ENCODE measurements at places on chromosomes 13 and 19.

DNA sequence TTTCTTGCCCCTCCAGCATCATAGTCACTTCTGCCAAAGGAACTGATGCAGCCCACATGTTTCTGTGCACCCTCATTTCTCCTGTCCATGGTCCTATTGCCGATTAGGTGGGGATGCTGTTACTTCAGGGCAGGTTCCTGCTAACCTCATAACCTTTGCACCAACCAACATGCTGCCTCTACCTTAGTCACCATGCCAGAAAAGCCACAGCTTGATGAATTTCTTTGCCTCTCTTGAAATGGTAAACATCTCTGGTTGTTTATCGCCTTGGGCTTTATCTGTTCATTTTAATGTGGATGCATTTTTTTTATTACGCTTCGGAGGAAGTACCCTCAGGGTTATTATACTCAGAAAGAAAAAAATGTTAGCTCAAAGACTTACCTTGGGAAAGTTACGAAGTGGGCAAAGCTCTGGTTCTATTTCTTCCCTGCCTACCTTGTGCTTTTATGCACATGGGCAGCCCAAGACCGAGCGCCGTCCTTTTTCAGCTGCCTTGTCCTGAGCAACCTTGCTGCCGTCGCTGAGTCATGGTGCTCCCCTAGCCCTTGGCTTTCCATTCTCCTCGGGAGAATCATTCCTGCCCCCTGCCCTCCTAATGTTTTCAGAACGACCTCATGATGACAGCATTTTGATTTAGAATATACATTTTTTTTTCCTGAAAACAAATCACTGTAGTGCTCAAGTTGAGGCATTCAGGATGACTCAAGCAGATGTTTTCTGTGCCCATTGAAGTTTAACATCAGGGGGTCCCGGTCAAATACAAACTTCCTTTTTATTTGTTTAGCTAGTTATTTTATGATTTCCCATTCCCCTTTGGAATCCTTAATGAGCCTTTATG, 280.0 kb downstream of the SHISA2 start:
- no peak for DNase-seq

- no peak for DNase-seq
These were observed 19.3 kb downstream of the EDDM13 start for GRCh38 chr19:56291867-56292266.

GRCh38 chr13:74794147-74794546, 659.9 kb upstream of the KLF12 start:
- no peak for DNase-seq

- DNase-seq: no peak
These were observed 1863.5 kb upstream of the PCDH20 start for GRCh38 chr13:63279136-63279535.

GRCh38 chr19:3975637-3976087, 4.8 kb upstream of the DAPK3 start:
- DNase-seq: no peak

GRCh38 chr13:110856942-110857835, 57.7 kb downstream of the ANKRD10 start:
- no peak for DNase-seq

DNA sequence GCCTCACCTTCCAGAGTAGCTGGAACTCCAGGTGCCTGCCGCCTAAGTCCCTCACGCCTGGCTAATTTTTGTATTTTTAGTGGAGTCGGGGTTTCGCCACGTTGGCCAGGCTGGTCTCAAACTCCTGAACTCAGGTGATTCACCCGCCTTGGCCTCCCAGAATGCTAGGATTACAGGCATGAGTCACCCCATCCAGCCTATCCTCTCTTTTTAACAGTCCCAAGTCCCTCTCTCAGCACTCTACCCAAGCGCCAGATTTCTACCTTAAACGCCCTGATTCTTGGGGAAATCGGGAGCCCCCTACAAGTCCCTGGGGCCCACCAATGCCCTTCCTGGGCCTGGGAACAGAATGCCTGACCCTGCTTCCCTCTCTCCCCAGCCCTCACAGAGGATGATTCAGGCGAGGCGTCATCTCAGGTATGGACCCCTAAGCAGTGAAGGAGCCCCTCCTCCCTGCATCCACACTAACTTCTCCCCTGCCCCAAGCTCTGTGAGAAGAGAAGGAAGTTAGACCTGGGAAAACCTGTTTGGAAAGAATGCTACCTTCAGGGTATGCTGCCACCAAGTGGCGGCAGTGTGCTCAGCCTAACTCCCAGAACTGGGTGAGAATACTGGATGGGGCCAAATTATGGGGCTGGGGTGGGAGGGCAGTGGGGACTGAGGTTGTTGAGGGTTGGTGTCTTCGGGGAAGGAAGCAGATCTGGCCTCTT, 20.8 kb upstream of the EBI3 start:
- no peak for DNase-seq

DNA sequence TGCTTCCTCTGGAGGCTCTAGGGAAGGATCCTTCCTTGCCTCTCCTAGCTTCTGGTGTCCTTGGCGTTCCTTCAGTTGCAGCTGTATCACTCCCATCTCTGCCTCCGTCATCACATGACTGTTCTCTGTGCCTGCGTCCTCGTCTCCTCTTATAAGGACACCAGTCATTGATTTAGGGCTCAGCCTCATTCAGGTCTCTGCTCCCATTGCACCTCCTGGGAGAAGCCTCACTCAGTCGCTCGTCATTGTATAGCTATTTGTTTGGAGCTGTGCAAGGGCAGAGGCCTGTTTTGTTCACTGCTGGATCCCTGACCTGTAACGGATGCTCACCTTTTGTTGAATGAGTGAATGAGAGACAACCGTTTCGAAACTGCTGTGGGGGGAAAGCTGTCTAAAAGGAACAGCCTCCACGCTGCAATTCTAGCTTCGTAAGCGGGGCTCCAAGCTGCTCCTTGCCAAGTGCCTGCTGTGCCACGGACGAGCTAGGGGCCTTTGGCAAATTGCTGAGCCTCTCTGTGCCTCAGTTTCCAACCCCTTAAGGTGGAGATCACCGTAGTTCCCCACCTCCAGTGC, 17.2 kb downstream of the BRSK1 start:
- no peak for DNase-seq

DNA sequence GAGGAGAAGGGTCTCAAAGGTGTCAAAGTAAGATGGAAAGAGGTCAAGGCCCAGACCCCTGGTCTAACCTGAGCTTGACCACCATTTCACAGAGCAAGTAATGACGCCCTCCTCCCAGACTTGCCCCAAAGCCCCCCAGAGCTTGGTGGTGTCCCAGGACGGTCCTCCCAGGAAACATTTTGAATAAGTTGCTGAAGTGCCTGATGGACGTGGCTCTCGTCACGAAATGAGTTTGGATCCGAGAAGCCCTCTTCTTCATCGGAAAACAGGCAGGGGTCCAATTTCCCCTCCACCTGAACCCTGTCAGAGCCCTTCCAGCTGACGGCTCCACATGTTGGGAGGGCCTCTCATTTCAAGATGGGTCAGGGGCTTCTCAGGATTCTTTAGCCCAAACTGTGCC, 54.5 kb upstream of the TPM4 start:
- DNase-seq: no peak

- DNase-seq: no peak
These were observed 192.5 kb upstream of the PCDH20 start for GRCh38 chr13:61608138-61608537.

- DNase-seq: no peak
These were observed 6.3 kb upstream of the GPR183 start for GRCh38 chr13:99313501-99313900.

DNA sequence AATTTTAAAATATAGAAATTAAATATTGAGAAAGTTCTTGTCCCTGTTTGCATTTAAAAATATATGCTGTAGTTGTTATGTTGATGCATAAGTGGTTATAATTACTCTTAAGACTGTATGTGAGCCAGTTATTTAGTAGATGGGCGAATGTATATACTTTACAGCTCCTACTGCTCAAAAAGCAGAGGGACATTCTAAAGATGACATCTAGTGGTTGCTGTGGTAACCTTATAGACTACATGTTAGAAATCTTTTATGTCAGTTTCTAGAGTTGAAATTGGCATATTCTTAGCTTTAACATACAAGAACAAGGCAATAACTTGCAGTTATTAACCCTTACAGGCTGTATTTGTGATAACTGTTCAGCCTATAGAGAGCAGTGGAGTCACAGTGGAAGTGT, 160.5 kb downstream of the OLFM4 start:
- DNase-seq: no peak

GRCh38 chr13:99969919-99970650, 1.5 kb downstream of the ZIC5 start:
- no peak for DNase-seq

- no peak for DNase-seq
These were observed 3.5 kb downstream of the KEAP1 start for GRCh38 chr19:10499550-10500246.

DNA sequence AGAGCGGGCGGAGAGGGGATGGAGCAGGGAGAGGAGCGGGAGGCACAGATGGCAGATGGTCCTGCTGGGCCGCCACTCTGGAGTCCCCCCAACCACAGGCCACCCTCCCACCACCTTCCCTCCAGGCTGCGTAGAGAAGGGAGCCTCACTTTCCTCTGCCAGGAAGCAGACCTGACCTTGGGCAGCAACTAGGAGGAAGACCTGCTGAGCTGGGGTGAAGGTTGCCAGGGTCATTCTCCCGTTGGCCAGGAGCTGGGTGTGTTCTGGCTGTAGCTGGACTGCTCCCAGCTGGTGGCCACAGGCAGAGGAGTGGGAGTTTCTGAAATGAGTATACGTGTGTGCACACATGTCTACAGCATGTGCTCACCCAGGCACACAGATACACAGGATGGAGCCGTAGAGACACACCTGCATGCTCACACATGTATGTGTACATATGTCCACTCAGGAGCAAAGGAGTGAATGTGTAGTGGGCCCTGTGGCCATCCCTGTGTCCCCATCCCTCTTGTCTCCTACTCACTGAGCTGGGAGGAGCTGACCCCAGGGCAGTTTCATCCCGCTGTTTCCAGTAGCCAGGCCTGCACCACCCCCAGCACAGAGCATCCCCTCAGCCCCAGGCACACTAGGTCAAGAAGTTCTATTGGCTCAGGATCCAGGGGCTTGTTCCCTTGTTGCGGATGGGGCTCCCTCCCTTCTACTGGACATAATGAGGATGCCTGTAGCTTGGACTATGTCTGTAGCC, 53.0 kb downstream of the CHST8 start:
- no peak for DNase-seq

DNA sequence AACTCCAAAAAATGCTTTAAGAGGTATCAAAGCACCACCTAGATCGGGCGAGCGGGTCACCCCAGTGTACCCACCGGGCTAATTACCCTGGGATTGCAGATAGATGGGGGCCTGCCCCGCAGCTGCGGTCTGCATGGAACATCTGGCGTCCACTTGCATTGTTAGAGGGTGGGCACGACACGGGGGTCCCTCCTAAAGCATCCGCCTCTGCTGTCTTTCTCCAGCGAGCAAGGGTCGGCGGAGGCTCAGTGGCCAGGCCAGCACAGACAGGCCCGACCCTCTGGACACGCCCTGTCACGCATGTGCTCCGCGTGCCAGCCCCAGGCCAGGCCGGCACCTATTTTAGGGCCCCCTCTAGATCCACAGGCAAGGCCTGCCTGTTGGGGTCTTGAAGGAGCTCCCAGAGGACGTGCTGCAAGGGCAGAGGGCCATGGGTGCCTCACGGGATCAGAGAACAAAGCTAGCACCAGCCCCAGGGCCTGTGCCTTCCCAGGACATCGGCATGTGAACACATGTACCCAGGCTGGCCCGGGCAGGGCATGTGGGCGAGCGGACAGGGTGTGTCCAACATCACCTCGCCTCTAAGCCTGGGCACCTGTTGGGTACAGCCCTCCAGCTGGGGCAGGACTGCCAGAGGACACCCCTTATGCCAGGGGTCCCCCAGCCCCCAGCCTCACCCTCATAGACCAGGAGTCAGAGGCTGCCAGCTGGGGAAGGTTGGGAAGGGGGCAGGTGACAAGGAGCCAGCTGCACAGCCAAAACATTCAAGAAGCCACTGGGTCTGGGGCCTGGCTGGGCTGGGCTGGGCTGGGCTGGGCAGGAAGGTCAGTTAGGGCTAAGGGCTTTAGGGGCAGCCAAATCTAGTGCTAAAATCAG, 35.6 kb upstream of the NANOS3 start:
- no peak for DNase-seq

DNA sequence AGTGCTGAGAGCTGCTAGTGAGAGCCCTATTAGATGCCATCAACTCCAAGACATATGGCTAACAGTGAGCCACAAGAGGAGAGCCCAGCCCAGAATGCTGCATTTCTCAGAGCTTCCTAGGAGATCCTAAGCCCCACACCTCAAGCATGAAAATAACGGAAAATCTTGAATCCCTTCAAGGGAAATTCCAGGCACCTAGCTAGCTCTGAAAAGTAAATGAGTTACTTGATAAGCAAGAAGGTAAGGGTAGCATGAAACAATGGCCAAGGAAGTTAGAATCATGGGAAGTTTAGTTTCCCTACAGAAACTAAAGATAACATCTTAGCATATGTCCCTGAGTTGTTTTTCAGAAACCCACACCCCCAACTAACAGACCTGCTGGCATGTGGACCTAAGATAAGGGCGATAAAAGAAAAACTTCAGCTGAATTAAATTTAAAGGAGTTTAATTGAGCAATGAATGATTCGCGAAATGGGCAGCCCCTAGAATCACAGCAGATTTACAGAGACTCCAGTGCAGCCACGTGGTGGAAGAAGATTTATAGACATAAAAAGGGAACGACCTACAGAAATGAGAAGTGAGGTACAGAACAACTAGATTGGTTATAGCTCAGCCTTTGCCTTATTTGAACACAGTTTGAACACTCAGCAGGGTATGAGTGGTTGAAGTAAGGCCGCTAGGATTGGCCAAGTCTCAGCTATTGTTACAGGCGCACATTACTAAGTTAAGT, 301.3 kb upstream of the DACH1 start:
- no peak for DNase-seq

DNA sequence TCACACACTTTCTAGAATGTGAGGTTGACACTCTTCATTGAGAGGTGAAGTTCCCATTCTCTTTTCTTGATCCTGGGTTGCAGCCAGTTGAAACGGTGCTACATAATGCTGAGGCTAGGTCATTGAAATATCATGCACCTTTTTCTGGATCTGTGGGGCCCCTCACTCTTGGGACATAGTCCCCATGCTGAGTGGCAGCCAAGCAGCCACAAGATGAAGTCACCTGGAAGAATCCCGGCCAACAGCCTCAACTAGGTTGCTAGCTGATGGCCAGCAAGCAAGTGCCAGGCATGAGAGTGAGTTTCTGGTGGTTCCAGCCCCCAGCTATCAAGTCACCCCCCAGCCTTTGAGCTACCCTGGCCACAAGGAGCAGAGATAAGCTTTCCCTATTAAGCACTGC, 148.5 kb upstream of the TSHZ3 start:
- DNase-seq: no peak

DNA sequence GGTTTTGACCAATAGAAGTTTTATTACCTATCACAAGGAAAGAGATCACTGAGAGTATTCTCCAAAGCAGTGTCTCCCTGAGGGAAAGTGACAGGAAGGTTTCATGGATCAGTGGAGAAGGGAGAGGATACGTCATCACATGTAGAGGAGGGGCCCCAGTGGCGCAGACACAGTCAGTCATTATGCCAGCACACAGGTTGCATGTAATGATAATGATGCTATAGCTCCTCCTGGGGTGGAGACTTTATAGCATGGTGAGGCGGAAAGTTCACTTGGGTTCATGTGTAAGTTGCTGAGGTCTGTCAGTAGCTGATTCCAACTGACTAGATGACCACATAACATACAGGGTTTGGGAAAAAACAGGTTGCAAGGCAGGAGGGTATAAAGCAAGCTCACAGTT, 88.8 kb downstream of the FNDC3A start:
- DNase-seq: no peak

- no peak for DNase-seq
These were observed 812 bp downstream of the DPY19L3 start for GRCh38 chr19:32406161-32407003.

Measured in T-cell (primary cell).